NCI-H1092 (cell line): ENCODE measurements at places on chromosomes 7 and 10.

DNA sequence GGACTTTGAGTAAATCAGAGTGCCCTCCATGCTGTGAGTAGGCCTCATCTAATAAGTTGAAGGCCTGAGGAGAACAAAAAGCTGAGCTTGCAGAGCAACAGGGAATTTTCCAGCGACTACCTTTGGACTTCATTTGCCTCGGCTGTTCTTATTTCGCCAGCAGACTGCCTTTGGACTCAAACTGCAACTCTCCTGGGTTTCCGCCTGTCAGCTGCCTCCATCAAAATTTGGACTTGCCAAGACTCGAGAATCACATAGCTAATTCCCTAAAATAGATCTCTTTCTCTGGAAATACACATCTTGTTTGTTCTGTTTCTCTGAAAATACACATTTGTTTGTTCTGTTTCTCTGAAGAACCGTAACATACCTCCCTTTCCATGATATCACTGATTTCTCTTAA lies 93.8 kb downstream of the ITGB8 start:
- DNase-seq, result no peak

DNA sequence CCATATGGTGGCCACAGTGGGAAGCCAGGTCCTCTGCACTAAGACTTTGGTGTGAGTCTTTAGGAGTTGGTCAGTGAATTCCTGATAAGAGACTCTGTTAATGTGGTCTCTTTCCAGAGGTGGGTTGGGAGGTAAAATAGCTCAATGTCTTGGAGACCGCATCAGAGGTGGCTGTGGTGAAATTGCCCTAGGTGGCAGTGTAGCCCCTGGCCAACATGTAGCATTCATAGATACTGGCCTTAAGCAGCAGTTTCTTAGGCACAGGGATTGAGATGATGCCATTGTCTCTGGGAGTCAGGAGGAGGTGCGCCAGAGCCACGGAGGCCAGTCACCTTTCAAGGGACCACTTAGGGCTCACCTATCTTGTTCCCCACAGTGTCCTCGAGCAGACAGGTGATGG lies 202.8 kb downstream of the CREB5 start:
- no peak for DNase-seq

DNA sequence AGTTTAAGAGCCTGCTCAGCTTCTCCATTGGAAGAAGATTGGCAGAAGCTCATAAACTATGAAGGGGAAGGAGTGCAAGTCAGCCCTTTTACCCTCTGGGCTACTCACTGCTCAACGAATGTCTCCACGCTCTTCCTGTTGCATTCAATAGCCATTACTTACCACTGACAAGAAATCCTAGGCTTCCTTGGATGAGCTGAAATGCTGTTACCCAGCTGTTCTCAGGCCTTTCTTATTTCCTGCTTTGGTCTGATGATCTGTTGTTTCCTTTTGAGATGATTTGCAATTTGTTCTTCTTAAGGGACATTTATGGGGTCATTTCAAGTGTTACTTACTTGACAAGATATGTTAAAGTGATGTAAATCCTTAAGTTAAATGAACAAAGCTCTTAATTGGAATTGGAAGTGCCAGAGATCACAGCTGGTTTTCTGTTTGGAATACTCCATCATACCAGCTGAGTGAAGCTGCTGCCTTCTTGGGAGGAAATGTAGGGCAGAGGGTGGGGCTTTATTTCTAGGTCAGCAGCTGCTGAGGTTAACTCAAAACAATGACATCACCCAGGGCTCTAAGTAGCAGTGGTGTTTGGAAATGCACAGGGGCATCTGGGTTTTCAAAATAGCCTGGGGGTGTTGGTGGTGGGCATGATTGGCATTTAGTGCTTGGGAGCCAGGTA lies 170.0 kb downstream of the PRKCQ start:
- no peak for DNase-seq

GRCh38 chr7:97013134-97013844 lies 7.9 kb downstream of the DLX6 start:
- DNase-seq, result no peak

GRCh38 chr7:36604806-36605205 lies 119.5 kb downstream of the AOAH start:
- DNase-seq, result no peak

DNA sequence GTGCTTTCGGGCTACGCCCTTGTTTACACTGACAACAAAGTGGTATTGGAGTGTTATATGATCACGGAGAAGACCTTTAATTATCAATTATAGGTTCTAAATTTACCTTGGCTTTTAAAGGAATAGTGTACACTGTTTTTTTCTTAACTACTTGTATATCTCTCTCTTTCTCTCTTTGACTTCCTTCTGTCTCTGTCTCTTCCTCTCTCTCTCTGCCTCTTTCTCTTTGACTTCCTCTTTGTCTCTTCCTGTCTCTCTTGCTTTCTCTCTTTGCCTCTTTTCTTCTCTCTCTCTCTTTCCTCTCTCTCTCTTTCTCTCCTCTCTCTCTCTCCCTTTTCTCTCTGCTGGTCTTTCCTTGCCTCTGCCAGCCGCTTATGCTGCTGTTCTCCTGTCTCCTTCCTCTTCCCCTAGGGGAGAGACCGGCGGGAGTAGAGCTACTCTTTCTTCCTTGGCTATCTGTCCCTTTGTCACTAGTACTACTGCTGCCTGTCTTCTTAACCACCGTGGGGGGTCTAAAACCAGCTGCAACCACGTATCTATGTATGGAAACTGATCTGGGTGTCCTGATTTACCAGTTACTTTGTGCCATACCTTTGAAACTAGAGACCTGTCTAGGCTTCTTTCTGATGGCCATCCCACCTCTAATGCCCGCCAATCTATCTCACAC lies 36.9 kb upstream of the GSDME start:
- DNase-seq, result no peak

- no peak for DNase-seq
These were observed 610.6 kb downstream of the ZWINT start for GRCh38 chr10:55750458-55750857.

GRCh38 chr10:31197886-31198285 lies 121.1 kb upstream of the ZEB1 start:
- no peak for DNase-seq

DNA sequence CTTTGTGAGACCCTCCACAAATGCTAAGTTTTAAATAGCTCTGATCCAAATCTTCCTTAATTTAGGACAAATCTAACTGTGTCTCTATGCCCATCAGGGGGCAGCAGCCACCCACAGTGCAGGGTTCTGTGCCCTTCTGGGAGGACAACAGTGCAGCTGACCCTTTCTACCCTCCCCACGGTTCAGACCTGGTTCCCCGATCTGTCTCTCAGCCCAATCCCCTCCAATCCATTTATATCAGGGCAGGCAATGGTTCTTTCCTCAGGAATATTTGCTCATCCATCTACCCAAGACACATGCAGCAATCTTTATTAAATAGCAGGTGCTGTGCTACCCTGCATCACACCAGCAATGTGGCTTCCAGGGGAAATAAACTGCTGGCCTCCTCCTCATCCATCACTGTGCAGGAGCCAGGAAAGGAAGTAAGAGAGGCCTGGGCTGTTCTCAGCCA lies 4.0 kb upstream of the RBM28 start:
- DNase-seq, result peak; percentile 24

DNA sequence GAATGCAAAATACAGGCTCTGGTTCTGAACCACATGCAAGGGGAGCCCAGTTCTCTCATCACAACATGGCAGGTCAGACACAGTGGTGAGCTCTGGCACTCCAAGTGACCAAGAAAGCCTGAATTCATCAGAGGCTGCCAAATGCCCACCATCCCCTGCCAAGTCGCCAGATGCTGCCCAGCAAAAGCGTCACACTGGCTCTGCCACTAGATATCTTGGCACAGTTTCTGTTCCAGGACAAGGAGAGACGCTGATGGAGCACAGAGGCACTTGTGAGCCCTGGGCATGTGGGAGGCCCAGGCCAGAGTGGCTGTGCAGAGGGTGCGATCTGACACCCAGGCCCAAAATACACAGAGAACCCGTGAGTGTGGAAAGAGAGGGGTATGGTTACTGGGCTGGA lies 57.8 kb downstream of the GAD2 start:
- DNase-seq, result peak; percentile 42

- no peak for DNase-seq
These were observed 669.4 kb downstream of the PARD3 start for GRCh38 chr10:34145715-34146114.

DNA sequence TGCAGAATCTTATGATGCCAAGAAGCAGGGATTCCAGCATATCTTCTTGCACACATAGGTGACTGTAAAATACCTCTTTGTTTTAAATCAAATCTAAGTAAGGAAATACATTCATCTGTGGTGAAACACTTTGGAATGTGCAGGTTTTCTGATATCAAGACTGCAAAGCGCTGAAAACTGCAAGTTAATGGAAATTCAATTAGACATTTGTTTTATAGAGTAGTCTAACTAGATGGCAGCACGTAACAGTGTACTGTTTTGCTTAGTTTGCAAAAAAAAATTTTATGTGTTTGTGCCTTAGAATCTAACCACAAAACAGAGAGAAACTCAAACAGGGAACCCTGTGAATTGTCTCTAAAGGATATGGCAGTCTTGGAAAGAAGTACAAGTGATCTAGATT lies 259.2 kb downstream of the HDAC9 start:
- DNase-seq, result no peak

GRCh38 chr10:124697837-124698544 lies 46.2 kb downstream of the FAM53B start:
- DNase-seq, result no peak

DNA sequence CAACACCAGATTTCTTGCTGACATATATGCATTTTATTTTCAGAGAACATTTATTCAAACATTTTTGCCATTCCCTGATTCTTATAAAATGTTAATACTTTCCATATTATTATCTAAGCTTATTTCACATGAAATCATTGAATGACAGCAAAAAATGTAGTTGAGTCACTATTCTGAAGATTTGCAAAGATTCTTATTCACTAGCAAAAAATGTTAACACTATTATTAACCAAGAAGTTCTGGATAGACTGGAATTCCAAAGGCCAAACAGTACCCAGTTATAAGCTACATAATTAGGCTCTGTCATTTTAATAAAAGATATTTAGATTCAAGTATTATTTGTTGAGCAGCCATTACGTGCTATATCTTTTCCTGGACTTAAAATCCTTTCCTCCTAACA lies 4.3 kb downstream of the GSTO2 start:
- DNase-seq, result no peak

GRCh38 chr7:105962353-105962752 lies 711 bp upstream of the CDHR3 start:
- no peak for DNase-seq

DNA sequence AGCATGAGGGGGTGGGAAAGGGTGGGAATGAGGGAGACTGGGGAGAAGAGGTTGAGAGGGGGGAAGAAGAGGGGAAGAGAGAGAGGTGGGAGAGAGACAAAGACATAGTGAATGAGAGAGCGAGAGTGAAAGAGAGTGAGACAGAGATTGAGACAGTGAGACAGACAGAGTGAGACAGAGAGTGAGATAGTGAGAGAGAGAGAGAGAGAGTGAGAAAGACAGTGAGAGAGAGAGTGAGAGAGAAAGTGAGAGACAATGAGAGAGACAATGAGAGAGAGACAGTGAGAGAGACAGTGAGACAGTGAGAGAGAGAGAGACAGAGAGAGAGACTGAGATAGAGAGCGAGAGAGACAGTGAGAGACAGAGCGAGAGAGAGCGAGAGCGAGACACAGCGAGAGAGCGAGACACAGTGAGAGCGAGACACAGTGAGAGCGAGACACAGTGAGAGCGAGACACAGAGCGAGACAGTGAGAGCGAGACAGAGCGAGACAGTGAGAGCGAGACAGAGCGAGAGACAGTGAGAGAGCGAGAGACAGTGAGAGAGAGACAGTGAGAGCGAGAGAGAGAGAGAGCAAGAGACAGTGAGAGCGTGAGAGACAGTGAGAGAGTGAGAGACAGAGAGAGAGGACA lies 10.1 kb downstream of the TMEM243 start:
- no peak for DNase-seq

DNA sequence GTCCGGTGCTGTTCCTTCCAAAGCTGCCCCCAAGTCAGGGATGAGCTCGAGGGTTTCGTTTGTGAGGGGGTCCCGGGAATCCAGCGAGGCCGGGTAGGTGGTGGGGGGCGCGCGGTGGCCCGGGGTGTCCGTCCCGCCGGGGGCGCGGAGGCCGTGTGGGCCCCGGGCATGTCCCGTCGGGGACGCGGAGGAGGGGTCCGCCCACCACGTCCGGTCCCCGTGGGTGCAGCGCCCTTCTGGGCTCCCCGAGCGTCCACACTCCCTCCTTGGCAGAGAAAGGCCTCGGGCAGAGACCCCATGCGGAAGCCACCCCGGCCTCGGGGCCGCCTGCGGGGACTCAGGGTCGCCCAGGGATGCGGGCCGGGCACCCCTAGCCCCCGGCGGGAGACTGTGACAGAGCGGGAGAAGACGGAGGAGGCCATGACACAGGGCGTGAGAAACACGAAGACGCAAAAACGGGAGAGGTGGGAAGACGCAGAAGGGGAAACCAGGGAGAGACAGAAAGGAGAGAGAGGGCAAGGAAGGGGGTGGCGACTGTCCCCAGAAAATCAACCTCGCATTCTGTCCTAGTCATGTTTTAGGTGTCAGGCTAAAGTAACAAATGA lies 640 bp upstream of the ZNF425 start:
- DNase-seq, result peak; percentile 25

DNA sequence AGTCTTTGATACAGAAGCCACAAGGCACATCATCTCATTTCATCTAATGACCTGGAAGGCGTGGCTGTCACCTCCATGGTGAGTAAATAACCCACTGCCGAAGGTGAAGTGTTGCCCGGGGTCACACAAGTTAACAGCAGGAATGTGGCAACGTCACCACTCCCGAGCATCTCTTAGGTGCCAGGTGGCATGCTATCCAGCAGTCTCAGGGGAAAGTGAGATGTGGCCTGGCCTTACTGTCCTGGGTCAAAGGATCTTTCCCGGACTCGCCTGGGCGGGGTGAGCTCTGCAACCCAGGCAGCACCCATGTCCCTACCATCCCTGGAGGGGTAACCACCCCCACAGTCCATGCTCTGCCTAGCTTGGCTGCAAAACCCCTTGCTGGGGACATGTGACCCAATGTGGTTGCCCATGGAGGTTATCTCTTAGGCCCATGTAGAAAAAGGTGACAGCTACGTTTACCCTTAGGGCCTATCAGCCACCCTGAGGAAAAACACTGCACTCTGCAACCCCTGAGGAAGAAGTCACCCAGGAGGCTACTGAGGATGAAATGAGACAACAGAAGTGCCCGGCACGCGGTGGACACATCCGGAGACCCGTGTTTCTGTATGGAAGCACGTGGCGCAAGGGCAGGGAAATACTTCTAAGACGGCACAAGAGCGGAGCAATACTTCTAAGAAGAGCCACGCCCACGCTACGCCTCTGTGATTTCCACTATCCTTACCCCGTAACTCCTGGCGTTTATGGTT lies 52.0 kb downstream of the BAIAP2L1 start:
- no peak for DNase-seq

GRCh38 chr10:93757801-93758507 lies at the start of gene LGI1:
LGI1 (plus strand) TSS chr10:93757936; CDS start chr10:93758145, 209 bp downstream.
- DNase-seq, result no peak

GRCh38 chr7:130699686-130700085 lies 13.3 kb upstream of the TSGA13 start:
- no peak for DNase-seq
